ENCODE measurements at places on chromosomes 12 and 14.

- no peak for DNase-seq
Measured at GRCh38 chr12:114562654-114563053, 121.3 kb downstream of the TBX3 start.

- DNase-seq = no peak
Measured at GRCh38 chr14:33184587-33184986, 245.9 kb downstream of the NPAS3 start.

DNA sequence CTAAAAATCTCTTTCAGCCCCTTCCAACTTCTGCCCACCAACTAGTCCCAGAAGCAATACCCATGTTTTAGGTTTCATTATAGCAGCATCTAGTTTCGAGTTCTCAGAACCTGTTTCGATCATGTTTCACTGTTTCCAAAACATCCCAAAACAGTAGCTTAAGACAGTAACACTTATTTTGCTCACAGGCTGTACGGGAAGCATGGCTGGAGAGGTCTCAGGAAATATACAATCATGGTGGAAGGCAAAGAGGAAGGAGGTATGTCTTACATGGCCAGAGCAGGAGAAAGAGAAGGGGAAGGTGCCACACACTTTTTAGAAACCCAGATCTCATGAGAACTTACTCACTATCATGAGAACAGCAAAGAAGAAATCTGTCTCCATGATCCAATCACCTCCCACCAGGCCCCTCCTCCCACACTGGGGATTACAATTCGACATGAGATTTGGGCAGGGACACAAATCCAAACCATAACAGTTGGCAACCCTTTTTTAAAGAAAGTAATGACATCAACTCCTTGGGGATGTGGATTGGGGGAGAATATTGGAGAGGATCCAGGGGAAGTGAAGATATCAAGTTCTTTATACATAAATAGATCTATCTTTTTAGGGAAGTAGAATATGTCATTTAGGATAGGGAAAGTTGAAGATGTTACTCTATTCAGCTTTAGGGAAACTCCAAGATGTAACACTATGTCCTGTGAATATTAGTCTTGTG lies 269.9 kb upstream of the PLEKHG7 start:
- no peak for DNase-seq

- DNase-seq = no peak
Measured at GRCh38 chr12:47835006-47835830, 15.5 kb upstream of the HDAC7 start.

- DNase-seq = no peak
Measured at GRCh38 chr12:66361703-66362102, 59.4 kb downstream of the HELB start.

- DNase-seq = no peak
Measured at GRCh38 chr12:113002155-113002554, 23.8 kb downstream of the OAS2 start.

DNA sequence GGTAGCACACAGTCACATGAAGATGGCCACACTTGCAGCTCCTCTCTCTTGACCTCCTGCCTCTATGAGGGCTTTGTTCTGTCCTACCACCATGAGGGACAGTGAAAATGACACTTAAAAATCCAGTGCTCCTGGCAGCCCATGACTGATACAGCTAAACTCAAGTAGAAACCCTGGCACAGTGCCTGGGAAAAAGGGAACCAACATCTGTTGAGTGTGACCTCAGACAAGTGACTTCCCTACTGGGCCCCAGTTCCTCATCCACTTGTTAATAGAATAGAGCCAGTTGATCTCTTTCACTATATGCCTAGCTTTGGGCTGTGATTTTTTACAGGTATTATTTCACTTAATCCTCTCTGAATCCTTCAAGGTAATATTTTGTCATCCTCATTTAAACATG lies 4.8 kb downstream of the GUCY2C start:
- DNase-seq = no peak
